ENCODE measurements at places on chromosomes 12 and 14.

- peak; percentile 85 for DNase-seq
Measured at GRCh38 chr14:105087963-105088811, 23.0 kb upstream of the GPR132 start.

DNA sequence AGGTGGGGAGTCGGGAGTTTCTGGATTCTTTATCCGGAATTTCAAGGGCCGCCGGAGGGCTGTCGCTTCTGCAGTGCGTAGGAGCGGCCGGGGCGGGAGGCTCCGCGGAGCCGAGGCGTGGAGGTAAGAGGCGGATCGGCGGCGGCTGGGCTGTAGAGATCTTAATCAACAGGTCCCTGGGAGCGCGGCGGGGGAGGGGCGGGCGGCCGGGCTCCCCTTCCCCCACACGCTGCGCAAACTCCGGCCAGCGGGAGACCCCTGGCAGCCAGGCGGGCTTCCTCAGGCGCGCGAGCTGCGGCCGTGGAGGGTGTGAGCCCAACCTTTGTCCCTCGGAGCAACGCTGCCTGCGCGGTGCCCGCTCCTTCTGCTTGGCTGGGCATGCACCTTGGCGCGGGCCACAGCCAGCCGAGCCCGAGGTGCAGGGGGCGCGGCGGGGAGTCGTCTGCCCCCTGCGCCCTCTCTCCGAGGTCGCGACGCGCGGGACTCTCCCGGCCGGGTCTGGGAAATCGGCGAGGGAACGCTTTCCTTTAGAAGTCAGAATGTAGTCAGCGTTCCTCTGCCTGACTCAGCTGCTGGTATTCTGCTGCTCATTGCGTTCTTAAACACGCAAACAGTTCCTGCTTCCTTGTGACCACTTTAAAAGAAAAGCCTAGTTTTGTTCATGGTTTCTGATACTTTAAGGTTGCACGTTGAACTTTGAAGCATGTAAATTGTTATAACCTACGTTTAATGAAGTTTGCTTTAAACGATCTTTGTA, at the start of gene PALS1:
Gene PALS1, plus strand, starts transcription at position 25 of the 757 bp plus-strand sequence. CDS start 37,736 bp downstream, outside the sequence.
- DNase-seq = peak; percentile 88

DNA sequence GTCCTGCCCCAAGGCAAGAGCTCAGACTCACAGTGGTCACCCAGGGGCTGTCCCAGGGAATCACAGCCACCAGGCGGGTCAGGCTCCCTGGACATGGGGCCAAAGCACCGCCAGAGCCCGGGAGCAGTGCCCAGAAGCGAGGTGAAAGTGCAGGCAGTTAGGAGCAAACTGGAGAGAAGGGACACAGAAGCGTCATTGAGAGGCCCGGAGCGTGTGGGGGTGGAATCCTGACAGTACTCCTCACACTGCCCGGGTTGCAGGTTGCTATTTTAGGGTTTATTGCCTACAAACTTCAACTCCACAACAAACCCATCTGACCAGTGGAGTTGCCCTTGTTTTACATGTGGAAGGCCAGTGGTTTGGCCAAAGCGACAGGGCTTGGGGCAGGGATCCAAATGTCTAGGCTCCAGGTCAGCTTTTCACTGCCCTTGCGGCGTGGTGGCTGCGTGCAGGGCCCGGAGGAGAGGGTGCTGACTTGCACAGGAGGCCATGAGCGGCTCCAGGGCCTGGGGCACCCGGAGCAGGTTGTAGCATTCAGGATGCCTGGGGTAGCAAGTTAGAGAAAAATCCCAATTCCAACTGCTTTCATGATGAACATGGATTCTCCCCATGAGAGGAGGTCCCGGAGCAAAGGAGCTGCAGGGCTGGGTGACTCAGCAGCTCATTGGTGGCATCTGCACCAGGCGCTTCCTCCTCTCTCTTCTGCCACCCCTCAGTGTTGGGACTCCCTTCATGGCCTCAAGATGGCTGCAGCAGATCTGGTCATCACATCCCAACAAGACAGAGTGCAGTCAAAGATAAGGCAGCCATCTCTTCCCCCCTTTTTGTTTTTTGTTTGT, 112.3 kb upstream of the NCOR2 start:
- peak; percentile 37 for DNase-seq

GRCh38 chr12:102533483-102534215, 53.3 kb upstream of the IGF1 start:
- peak; percentile 59 for DNase-seq

- no peak for DNase-seq
Measured at GRCh38 chr12:109494348-109494881, 17.0 kb downstream of the UBE3B start.

DNA sequence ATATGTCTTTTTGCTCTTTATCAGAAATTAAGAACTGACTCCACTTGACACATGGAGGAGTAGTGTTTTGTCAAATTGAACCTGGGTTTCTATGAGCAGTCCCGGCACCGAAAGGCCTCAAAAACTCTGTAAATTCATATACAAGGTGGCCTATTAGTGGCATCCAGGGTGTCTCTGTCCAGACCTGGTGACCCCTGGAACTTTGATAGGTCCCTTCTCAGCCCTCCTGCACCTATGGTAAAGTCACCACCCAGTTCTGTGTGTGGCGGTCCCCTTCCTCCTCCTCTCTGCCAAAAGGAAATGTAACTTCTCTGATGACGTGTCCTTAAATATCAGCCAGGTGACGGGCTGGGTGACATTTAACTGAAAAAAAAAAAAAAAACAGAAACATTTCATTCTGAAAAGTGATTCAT, 204.0 kb upstream of the FOXN3 start:
- DNase-seq = no peak
